ENCODE measurements at places on chromosomes 13 and 19. TPM values are rescaled to one million over a fixed set of nuclear protein-coding genes. Genes with fewer than 3 reads are reported as not detected.

Gene NKPD1
- total RNA-seq: 0.17 TPM

Gene SPTBN4
- 2.9 TPM for total RNA-seq

Gene ZNF546
- 1.8 TPM for total RNA-seq

DNA sequence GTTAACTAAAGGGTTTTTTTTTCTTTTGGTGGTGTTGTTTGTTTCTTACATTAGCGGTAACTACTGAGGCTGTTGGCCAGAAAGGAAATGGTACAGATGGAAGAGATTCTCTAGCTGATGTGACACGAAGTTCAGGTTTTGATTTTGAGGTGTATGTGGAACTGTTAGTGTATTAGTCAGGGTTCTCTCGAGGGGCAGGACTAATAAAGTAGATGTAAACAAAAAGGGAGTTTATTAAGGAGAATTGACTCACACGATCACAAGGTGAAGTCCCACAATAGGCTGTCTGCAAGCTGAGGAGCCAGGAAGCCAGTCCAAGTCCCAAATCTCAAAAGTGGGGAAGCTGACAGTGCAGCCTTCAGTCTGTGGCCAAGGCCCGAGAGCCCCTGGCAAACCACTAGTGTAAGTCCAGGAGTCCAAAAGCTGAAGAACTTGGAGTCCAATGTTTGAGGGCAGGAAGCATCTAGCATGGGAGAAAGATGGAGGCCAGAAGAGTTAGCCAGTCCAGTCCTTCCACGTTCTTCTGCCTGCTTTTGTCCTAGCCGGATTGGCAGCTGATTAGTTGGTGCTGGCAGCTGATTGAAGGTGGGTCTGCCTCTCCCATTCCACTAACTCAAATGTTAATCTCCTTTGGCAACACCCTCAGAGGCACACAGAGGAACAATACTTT lies 577.6 kb downstream of the EFNB2 start:
- H3K36me3 ChIP-seq: no peaks in the 10 kb centered on the region
- H3K27ac ChIP-seq: no peak overlapping the region
- no peaks in the 10 kb centered on the region for H3K4me1 ChIP-seq
- no peak overlapping the region for H3K4me3 ChIP-seq
- DNase-seq: no peak

DNA sequence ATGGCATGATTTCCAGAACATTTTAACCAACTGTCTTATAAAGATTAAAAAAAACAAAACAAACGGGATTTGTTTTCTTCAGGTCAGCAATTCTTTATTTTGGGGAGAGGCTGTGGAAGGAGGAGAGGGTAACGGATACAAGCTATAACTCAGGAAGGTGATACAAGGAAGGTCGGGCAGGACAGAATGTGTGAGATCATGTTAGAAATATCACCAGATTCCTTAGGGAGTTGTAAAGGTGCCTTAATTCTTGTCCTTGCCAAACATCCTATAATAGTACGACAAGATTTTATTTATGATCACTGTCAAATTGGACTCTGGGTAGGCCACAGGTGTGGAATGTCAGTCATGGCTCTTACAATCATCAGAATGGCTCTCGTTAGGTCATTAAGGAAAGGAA lies 503.1 kb downstream of the DIAPH3 start:
- DNase-seq: no peak
- no peak overlapping the region for H3K27ac ChIP-seq
- H3K4me1 ChIP-seq: no peaks in the 10 kb centered on the region
- no peak overlapping the region for H3K4me3 ChIP-seq

Gene ZNF682
- 23.0 TPM for total RNA-seq

DNA sequence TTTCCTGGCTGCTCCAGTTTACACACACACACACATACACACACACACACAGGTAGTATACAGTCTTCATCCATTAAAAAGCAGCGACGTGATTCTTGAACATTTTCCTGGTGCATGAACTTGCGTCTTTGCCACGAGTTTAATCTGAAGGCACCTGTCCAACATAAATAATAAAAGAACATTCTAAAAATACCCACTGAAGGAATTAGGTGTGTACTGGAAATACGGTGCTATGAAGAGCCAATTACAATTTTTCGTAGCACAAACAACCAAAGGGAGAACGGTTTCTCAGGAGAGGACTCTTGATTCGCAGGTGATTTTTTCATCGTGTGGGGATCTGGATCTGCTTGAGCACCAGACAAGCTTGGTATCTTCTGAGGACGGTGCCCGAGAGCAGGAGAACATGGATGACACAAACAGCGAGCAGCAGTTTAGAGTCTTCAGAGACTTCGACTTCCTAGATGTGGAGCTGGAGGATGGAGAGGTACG lies 61.2 kb downstream of the ZAR1L start:
- no peaks in the 10 kb centered on the region for H3K4me1 ChIP-seq
- H3K4me3 ChIP-seq: no peak overlapping the region
- no peak for DNase-seq
- H3K27me3 ChIP-seq: no peaks in the 10 kb centered on the region

DNA sequence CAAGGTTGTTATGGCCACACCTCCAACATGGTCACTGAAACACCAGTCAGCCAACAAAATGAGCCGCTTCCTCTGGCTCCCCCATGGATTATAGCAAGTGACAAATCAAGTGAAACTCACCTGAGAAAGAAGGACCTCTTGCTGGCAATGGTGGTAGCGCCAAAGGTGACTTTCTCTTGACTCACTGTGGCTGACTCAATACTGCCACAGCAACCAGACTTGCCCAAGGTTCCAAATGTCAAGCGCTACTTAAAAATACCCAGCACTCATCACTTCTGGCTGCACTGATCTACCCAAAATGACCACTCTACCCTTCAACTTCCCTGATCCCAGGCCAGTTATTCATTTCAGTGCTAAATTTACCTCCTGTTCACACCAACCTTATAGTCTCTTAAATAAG lies 495.5 kb downstream of the FOXO1 start:
- DNase-seq: no peak
- no peak overlapping the region for H3K4me3 ChIP-seq
- no peaks in the 10 kb centered on the region for H3K27me3 ChIP-seq

DNA sequence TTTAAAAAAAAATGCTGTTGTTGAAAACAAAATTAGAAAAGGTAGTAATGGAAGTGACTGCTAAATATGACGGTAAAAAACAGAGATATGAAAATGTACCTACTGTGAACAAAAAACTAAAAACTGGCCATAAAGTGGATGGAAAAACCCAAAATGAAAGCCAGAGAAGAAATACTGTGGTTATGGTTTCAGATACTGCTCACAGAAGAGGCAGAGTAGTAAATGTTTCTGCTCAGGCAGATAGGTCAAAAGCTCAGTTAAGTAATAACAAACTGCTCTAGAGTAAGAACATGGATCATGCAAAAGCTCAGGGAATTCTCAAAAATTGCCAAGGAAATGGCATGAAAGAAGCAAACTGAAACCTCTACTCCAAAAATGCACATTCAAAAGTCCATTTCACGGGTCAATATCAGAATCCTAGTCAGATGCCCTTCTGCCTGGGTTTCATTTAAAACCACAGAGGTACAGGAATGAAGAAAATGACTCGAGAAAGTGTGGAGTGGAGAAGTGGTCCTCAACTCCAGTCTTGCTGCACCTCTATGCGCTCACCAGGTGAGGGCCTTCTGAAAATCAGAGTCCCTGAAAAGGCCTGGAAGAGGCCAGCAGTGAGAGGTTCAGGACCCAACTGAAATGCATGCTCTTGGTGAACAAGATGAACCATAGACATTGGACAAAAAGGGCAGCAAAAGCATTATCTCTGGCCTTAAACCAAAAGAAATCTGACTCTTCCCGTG lies 315.0 kb upstream of the SPRY2 start:
- H3K4me3 ChIP-seq: no peak overlapping the region
- H3K4me1 ChIP-seq: no peaks in the 10 kb centered on the region
- H3K27me3 ChIP-seq: no peaks in the 10 kb centered on the region
- DNase-seq: no peak

- H3K4me1 ChIP-seq: no peaks in the 10 kb centered on the region
- H3K27me3 ChIP-seq: no peaks in the 10 kb centered on the region
- no peak for DNase-seq
- H3K4me3 ChIP-seq: no peak overlapping the region
- no peak overlapping the region for H3K27ac ChIP-seq
Observed at GRCh38 chr13:75402787-75403186, 79.2 kb downstream of the TBC1D4 start.

DNA sequence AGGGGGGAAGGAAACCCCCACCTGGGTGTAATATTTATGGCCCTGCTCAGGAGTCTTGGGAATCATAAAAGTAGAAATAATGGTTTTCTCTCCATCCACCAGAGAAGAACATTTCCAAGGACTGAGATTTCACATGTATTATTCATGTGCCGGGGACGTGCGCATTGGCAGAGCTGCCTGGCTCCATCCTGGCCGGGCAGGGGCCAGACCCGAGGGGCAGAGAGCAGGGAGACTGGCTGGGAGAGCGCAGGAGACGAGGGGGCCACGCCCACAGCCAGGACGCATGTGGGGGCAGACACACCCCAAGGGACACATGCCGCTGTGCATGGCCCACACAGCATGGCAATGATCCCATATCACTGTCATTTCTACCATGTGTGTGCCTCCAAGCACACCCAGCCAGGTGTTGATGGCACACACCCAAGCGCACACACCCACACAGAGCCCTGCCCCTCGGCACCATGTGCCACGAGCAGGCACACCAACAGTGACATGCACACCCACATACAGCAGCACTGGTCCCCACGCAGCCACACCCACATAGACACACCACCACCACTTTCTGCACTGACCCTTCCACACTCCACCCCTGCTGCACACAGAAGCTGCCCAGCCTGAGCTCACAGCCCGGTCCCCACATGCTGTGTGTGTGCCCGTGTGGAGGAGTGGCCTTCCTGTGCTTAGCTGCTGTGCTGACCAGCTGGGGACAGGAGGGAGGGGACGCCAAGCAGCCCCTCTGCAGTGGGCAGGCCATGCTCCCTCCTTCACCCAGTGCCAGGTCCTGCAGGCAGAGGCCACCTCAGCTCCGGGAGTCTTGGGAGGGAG lies 39.3 kb downstream of the CEBPG start:
- H3K27me3 ChIP-seq: no peaks in the 10 kb centered on the region
- no peak for DNase-seq
- no peaks in the 10 kb centered on the region for H3K36me3 ChIP-seq
- H3K27ac ChIP-seq: no peak overlapping the region
- H3K4me1 ChIP-seq: no peaks in the 10 kb centered on the region
- H3K4me3 ChIP-seq: no peak overlapping the region

- H3K27ac ChIP-seq: no peak overlapping the region
- no peak overlapping the region for H3K4me3 ChIP-seq
- no peaks in the 10 kb centered on the region for H3K4me1 ChIP-seq
- peaks cover 4% of the 10 kb centered on the region for H3K36me3 ChIP-seq
- no peak for DNase-seq
- no peaks in the 10 kb centered on the region for H3K27me3 ChIP-seq
Observed at GRCh38 chr13:111179908-111180760, 65.0 kb downstream of the ARHGEF7 start.

Gene THSD8
- total RNA-seq: 45.8 TPM

DNA sequence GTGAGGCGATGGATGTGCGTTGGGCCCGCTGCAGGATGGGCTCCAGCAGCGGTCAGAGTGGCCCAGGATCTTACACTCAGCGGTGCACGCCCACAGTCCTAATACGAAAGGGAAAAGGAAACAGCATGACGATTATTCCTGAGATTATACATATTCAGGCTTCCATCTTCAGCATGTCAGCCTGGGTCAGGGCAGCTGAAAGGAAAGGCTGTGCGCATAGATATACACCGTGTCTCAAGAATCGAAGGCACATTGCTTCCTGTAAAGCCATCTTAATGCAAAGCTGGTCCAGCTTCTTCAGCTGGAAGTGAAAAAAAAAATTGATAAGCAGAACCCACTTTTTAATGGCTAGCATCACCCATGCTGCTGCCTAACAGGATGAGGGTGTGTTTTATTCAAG lies 3.6 kb downstream of the PCDH8 start:
- DNase-seq: no peak
- H3K4me1 ChIP-seq: peaks cover 5% of the 10 kb centered on the region
- peaks cover 3% of the 10 kb centered on the region for H3K36me3 ChIP-seq
- no peak overlapping the region for H3K4me3 ChIP-seq

GRCh38 chr13:110653271-110653670 lies 37.9 kb downstream of the NAXD start:
- peaks cover 33% of the 10 kb centered on the region for H3K36me3 ChIP-seq
- no peaks in the 10 kb centered on the region for H3K27me3 ChIP-seq
- H3K4me3 ChIP-seq: no peak overlapping the region
- DNase-seq: no peak
- H3K4me1 ChIP-seq: no peaks in the 10 kb centered on the region

GRCh38 chr19:38769635-38770211 lies 3.6 kb downstream of the LGALS7 start:
- no peaks in the 10 kb centered on the region for H3K27me3 ChIP-seq
- DNase-seq: peak; percentile 85
- H3K4me1 ChIP-seq: peaks cover 4% of the 10 kb centered on the region
- no peaks in the 10 kb centered on the region for H3K36me3 ChIP-seq

Gene MBD3L2
- not detected for total RNA-seq

- H3K36me3 ChIP-seq: peaks cover 30% of the 10 kb centered on the region
- peak; percentile 65 for DNase-seq
- H3K4me3 ChIP-seq: peak overlapping the region; percentile 67
- H3K27me3 ChIP-seq: no peaks in the 10 kb centered on the region
- peaks cover 3% of the 10 kb centered on the region for H3K4me1 ChIP-seq
Observed at GRCh38 chr19:18304458-18305310, 18.2 kb downstream of the LSM4 start.

DNA sequence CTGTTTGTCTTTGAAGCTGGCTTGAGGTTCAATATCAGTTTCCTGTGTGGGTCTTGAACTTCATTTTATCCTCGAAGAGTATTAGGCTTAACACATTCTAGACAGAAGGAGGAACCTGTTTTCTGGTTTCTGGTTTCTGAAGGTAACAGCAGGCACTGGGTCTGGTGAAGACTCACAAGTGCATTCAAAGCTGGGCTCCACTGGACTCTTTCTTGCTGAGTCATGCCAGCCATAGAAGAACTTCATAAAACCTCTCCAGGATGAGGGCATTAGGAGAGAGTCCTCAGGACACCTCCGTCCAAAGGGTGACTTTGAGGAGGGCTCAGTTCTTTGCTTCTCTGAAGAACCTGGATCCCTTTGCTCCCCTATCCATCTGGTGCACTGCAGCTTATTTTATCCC lies 668.6 kb upstream of the SLC10A2 start:
- H3K36me3 ChIP-seq: no peaks in the 10 kb centered on the region
- no peak for DNase-seq
- H3K27me3 ChIP-seq: no peaks in the 10 kb centered on the region
- no peak overlapping the region for H3K4me3 ChIP-seq
- H3K27ac ChIP-seq: no peak overlapping the region
- H3K4me1 ChIP-seq: no peaks in the 10 kb centered on the region

GRCh38 chr19:15250640-15250993 lies 18.4 kb upstream of the EPHX3 start:
- H3K27ac ChIP-seq: no peak overlapping the region
- H3K4me3 ChIP-seq: no peak overlapping the region
- H3K36me3 ChIP-seq: peaks cover 73% of the 10 kb centered on the region
- H3K4me1 ChIP-seq: no peaks in the 10 kb centered on the region
- DNase-seq: no peak
- no peaks in the 10 kb centered on the region for H3K27me3 ChIP-seq

DNA sequence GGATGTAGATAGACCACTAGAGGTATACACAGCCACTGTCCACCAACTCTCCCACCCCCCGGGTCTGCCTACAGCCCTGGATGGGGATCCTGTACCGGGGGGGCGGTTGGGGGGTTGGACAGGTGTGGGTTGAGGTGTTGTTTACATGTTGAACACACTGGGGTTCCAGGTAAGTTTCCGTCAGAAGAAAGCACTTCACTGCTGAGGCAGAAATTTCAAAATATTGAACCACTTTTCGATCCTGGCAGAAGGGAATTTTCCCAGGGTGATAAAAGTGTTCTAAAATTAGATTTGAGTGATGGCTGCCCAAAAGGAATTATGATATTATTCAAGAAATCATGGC lies 6.6 kb upstream of the CEACAM16 start:
- DNase-seq: no peak
- H3K27ac ChIP-seq: no peak overlapping the region
- H3K36me3 ChIP-seq: no peaks in the 10 kb centered on the region
- H3K27me3 ChIP-seq: no peaks in the 10 kb centered on the region

Gene IGFL1
- not detected for total RNA-seq
